ENCODE measurements at places on chromosomes 2 and 18.

DNA sequence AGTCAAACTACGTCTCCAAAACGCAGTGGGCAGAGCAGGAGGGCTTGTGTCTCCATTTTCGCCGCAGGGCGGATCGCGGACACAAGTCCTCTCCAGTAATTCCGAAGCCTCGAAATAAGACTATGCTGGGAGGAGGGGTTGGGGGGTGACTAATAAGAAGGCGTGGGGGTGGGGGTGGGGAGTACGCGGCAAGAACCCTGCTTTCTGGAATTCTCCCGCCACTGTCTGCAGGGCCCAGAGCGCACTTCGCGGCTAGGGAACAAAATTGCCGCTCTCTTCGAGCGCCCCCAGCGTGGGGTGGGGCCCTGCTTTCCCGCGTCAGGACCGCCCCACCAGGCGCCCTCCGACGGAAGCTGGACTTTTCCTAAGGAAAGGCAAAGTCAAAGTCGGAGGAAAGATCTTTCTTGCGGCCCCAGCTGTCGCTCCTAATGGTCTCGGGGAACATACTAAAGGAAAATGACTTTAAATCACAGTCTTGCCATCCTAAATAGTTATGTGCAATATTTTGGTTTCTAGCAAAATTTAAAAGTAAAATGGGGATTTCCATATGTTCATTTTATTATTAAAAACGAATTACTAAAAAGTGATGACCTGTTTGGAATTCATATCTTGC lies 11.9 kb downstream of the NR4A2 start:
- DNase-seq, result no peak

GRCh38 chr2:5720426-5720825 lies 28.2 kb downstream of the SOX11 start:
- no peak for DNase-seq

GRCh38 chr18:51107082-51107481 lies 77.1 kb downstream of the SMAD4 start:
- DNase-seq, result no peak

GRCh38 chr2:99573634-99574251 lies 83.9 kb upstream of the REV1 start:
- no peak for DNase-seq

DNA sequence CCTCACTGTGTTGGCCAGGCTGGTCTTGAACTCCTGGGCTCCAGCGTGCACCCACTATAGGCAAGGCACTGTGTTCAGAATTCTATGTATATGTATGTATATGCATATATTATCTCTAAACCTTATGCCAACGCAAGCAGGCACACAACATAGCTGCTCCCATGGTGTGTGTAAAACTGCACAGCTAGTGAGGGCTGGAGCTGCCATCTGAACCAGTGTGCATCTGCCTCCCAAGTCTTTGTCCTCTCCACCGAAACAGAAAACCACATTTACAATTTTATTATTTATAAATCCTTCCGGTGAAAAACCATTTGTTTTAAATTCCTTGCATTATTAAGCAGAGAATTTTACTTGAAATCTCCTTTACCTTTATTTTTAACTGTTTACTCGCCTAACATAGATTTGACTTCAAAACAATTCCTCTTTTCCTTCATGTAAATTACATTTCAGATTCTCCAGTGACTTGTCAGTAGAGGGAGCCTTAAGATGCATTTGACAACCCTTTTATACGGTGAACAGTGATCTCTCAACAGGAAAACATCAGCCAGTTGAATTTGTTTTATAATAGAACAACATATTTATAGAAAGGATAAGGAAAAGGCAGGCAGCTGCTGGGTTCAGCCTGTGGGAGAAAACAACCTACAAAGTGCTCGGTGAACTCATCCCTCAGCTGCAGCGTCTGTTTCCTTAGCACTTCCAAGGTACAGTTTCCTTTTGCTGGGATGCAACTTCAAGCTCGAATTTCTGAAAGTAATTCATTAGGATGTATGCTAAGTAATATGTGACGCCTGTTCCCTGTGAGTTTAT lies 101.2 kb downstream of the MYT1L start:
- DNase-seq, result no peak

GRCh38 chr18:41266204-41266603 lies 688.8 kb upstream of the PIK3C3 start:
- DNase-seq, result no peak

GRCh38 chr2:64049633-64050220 lies 30.5 kb upstream of the VPS54 start:
- DNase-seq, result peak; percentile 69

- DNase-seq, result no peak
These were observed 94.9 kb upstream of the TWSG1 start for GRCh38 chr18:9239720-9240119.

GRCh38 chr18:73662421-73662820 lies 485.2 kb downstream of the FBXO15 start:
- no peak for DNase-seq

GRCh38 chr2:19312949-19313348 lies 45.5 kb downstream of the OSR1 start:
- no peak for DNase-seq

- no peak for DNase-seq
These were observed 4.1 kb downstream of the ITGA4 start for GRCh38 chr2:181461056-181461997.

DNA sequence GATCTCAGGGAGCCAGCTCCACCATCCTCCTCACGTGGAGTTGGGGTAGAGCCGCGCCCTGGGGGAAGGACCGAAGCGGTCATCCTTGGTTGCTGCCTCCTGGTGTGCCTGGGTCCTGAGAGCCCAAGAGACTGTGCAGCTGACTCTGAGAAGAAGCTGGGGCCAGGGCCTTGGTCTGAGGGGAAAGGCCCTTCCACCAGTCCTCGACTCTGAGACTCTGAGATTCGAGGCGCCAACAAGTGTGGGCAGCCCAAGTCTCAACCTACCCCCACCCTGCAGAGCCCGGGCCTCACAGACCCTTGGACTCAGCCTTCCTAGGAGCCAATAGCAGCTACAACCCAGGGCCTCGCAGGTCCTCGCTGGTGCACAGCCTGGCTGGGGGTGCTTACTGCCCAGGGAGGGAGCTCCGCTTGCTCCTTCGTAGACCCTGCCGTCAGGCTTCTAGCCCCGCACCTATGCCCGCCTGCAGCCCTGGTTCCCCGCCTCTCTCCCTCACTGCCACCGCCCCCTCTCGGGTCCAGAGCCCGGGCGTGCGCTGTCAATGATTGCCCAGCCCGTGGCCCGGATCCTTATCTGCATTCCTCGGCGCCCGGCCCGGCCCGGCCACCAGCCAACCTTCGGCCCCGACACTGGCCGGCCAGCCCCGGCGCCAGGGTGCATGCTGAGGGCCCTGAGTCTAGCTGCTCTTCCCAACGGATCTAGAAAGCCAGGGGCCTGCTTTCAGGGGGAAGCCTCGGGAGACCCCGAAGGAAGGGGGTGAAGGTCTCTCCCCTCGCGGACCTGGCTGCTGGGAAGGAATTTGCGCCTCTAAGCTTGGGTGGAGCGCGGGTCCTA lies 2.0 kb downstream of the IHH start:
- no peak for DNase-seq

DNA sequence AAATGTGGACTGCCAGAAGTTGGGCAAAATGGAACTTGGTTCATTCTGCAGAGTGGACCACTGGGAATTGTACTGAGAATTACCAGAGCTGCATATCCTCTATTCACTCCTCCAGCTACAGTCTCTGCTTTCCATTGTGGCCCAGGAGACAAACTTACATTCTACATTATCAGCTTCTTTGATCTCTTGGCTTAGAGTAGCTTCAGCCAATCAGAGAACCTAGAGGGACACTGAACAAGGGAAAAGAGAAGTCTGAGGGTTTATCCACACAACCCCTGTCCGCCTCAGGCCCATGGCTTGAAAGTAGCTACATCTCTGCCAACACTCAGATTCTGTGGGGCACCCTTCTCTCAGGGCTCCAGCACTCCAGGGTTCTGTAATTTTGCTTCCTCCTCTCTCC lies 251.1 kb downstream of the TRIB2 start:
- no peak for DNase-seq

- DNase-seq, result no peak
These were observed 13.3 kb downstream of the BCL2L11 start for GRCh38 chr2:111134055-111134454.

Data from central memory CD4-positive, alpha-beta T cell (primary cell).